HFFc6 (cell line): ENCODE measurements at places on chromosomes 1 and 21. TPM values are rescaled to one million over a fixed set of nuclear protein-coding genes. Genes with fewer than 3 reads are reported as not detected.
A peak's percentile ranks its signal among the peaks of the same experiment; 100 is the strongest.

LCE1C gene
- not detected in 3 replicates for total RNA-seq

TRNP1 gene
- 219 to 241 TPM (median 229 TPM) in 3 replicates for total RNA-seq

RAP1GAP gene
- not detected in 3 replicates for total RNA-seq

KLHDC7A gene
- not detected in 2 replicates for total RNA-seq

MAB21L3 gene
- 0.18 TPM in 1 of 2 replicates, not detected in the other for total RNA-seq

DNA sequence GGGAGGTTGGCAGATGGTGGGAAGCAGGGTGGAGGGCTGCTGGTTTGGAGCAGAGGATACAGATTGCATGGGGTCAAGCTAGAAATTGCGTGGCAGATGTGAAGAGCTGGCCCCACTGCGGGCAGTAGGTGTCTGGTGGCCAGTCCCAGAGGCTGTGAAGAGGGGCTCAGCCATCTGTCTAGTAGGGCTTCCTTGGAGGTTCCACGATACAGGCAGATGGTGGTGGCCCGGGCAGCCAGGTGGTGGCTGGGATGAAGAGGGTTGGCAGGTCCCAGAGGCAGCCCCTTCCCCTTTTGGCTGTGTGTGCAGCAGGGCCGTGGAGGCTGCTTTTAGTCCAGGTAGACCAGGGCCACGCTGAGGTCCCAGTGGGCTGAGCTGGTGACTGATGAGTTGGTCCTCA, 16.6 kb downstream of the PSEN2 start:
- DNase-seq, result no peak

DNA sequence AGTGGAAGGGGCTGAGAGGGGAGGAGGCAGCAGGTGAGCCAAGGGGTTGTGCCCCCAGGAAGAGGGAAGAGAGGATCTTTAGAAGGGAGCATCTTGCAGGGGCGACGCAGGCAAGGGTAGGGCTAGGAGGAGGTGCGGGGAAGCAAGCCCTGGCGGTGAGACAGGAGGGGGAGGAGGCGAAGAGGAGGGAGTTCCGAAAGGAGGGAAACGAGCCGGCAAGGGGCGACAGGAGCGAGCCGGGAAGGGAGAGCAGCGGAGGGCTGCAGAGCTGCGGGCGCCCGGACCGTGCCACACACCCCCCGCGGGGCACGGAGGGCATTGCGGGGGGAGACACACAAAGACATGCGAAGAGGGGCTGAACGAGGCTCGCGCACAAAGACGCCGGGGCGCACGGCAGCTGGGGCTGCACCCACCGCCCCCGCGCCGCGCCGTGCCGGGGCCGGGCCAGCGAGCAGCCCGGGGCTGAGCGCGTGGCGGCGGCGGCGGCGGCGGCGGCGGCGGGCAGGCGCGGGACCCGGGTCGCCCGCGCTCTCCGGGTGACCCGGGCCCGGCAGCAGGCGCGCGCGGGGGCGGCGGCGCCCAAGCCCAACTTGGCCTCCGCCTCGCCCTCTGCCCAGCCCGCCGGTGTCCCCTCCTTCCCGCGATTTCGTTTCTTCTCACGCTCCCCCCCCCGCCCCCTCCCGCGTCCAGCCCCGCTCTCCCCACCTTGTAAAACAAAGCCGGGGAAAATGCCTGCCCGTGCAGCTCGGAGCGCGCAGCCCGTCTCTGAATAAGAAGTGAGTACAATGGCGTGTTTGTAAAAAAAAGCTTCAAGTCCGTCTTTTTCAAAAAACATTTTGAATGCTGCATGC, at the start of gene KCNK2:
KCNK2 (plus strand) TSS at position 206 of the 851 bp plus-strand sequence. CDS start 649 bp downstream, outside the sequence.
- DNase-seq, result no peak

- no peak for DNase-seq
Observed at GRCh38 chr1:7692005-7692404, 79.1 kb upstream of the VAMP3 start.

GRCh38 chr1:214009423-214010196, 21.8 kb downstream of the PROX1 start:
- no peak for DNase-seq

- DNase-seq, result peak; percentile 38
Observed at GRCh38 chr1:202802998-202803932, 5.0 kb downstream of the KDM5B start.

GRCh38 chr1:209585672-209586071, 2.2 kb downstream of the CAMK1G start:
- peak; percentile 56 for DNase-seq

- no peak for DNase-seq
Observed at GRCh38 chr1:34398241-34398915, 221.7 kb downstream of the C1orf94 start.

GRCh38 chr1:150072959-150073358, 5.4 kb downstream of the VPS45 start:
- DNase-seq, result peak; percentile 36
